ENCODE measurements at places on chromosomes 4 and X.

GRCh38 chr4:69731241-69731640 lies 29.2 kb downstream of the SULT1B1 start:
- H3K27me3 ChIP-seq: no peaks in the 10 kb centered on the region
- peaks cover 35% of the 10 kb centered on the region for H3K4me1 ChIP-seq
- peak overlapping the region; percentile 64 for H3K27ac ChIP-seq
- H3K4me3 ChIP-seq: no peak overlapping the region

DNA sequence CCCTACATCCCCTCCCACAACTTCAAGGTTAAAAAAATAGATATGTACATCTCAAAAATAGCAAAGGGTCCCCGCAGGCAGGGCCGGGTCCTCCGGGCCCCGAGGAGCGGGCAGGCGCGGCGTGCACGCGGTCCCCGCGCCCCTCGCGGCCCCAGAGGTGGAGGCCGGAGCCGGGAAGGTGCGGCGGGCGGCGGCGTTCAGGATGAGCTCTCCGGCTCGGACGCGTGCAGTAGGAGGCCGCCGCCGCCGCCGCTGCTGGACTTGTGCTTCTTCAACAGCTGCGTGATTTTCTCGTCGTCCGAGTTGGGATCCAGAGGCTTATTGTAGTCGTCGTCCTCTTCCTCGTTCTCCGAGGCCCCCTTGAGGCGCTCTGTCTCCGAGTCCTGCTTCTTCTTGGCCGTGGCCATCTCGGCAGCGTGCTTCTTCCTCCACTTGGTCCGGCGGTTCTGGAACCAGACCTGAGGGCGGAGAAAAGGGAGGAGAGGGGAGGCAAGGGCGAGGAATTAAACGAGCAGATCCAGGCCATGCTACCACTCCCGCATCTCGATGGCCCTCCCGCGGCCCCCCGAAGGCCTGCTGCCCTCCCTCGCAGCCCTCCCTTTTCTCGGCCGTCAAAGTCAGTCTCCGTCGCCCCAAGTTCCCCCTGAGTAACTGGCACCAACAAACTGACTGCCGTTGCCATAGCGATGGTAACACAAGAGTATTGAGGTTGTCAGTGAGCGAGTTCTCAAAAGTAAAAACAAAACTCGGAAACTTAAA lies 5.8 kb downstream of the NKX6-1 start:
- no peaks in the 10 kb centered on the region for H3K36me3 ChIP-seq
- H3K4me1 ChIP-seq: no peaks in the 10 kb centered on the region
- no peak overlapping the region for H3K27ac ChIP-seq
- DNase-seq: no peak
- peaks cover 55% of the 10 kb centered on the region for H3K27me3 ChIP-seq
- H3K4me3 ChIP-seq: no peak overlapping the region

GRCh38 chr4:56863441-56864139 lies 42.1 kb upstream of the SPINK2 start:
- H3K27ac ChIP-seq: no peak overlapping the region
- no peak for DNase-seq
- H3K27me3 ChIP-seq: no peaks in the 10 kb centered on the region
- no peak overlapping the region for H3K4me3 ChIP-seq
- H3K36me3 ChIP-seq: no peaks in the 10 kb centered on the region
- no peaks in the 10 kb centered on the region for H3K4me1 ChIP-seq

DNA sequence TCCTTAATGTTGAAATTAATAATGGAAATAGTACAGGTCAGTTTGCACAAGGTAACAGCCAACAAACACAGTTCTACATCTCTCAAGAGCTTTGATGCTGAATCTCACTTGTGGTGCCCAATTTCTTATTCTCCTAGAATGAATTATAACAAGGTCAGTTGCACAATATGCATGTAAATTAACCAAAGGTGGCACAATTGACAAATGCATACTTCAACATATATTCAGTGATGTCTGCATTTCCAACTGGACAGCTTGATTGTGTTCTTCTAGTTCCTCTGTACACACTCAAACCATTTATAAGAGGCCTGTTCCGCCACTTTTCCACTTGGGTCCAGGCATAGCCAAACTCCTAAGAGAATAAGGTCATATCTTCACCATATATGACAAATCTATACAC lies 210.3 kb upstream of the EPHA5 start:
- H3K36me3 ChIP-seq: no peaks in the 10 kb centered on the region
- no peak overlapping the region for H3K4me3 ChIP-seq
- H3K27me3 ChIP-seq: no peaks in the 10 kb centered on the region
- peak; percentile 41 for DNase-seq

DNA sequence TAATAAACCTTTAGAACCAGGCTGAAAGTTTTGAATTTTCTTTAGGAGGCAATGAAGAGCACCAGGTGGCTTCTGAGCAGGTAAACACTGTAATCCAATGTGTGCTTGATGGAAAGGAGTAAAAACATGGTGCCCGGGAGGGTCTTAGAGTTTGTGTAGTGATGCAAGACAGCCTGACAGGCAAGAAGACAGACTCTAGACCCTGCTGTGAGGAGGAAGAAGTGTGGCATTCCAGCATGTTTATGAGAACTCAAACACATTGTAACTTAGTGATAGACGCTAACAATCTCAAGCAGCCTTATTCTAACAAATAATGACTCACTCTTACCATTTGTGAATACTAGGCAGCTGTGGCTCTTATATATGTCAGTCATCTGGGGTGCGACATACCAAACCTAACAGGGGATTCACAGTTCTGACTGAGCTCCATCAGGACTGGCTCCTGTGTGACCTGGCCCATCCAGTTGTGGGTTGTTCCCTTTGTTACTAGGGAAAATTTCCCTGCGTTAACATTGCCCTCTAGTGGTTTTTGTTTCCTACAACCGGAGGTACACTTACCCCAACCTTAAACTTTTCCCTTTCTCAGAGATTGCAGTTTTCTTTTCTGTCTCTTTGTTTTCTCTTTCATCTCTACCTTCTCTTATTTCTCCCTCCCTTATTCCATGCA lies 53.8 kb downstream of the VSIG4 start:
- H3K4me1 ChIP-seq: peaks cover 6% of the 10 kb centered on the region
- H3K27me3 ChIP-seq: no peaks in the 10 kb centered on the region
- peak; percentile 70 for DNase-seq
- peaks cover 6% of the 10 kb centered on the region for H3K36me3 ChIP-seq
- no peak overlapping the region for H3K4me3 ChIP-seq

- H3K27ac ChIP-seq: peak overlapping the region; percentile 49
- H3K4me3 ChIP-seq: no peak overlapping the region
- no peak for DNase-seq
- H3K4me1 ChIP-seq: peaks cover 7% of the 10 kb centered on the region
Measured at GRCh38 chr4:39502019-39502663, 25.1 kb downstream of the UGDH start.

DNA sequence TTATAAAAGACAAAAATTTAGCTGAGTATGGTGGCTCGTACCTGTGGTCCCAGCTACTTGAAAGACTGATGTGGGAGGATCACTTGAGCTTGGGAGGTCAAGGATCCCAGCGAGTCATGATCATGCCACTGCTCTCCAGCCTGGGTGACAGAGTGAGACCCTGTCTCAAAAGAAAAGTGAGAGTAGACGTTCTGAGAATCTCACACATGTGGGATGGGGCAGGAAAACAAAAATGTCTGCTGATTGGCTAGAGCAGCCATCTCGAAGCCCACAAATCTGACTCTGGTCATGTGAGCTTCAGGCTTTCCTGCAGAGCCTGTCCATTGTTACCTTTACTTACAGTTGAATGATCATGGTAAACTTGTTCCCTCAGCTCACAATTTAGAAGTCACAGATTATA lies 23.1 kb upstream of the SLC9A7 start:
- H3K27ac ChIP-seq: no peak overlapping the region
- no peak for DNase-seq
